ENCODE measurements at places on chromosomes 5 and 9.

DNA sequence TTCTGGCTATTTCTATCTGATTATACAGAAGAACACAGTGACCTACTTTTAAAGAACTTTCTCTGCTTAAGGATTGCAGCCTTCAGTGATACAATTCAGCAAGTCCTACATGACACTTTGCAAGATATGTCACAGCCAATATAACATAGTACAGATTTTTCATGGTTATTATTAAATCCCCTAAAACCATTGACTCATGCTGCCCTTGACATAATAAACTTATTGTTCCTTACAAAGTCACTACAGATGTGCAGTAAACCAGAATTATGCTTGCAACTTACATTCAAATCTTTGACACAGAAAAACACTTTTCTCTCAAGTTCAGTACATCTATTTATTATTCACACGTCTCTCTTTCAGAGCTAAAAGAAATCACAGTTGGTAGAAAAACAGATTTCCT is 1136.3 kb upstream of the ACO1 start:
- no peak for DNase-seq

DNA sequence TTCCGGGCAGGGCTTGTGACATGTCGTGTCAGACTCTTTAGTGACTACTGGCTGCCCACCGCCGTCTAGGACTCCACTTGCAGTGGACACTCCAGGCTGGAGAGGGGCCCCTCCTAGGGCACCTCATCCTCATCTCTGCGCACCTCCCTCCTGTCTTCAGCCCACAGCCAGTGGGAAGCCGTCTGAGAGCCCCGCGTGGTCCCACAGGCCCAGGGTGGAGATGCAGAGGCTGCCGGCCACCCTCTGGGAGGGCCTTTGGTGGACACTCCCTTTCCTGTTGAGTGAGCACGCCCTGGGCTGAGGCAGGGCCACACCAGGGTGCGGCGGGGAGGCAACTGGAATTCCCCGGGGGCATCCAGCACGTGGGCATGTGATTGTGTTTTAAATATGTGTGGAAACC is 80.5 kb downstream of the IRX2 start:
- no peak for DNase-seq

DNA sequence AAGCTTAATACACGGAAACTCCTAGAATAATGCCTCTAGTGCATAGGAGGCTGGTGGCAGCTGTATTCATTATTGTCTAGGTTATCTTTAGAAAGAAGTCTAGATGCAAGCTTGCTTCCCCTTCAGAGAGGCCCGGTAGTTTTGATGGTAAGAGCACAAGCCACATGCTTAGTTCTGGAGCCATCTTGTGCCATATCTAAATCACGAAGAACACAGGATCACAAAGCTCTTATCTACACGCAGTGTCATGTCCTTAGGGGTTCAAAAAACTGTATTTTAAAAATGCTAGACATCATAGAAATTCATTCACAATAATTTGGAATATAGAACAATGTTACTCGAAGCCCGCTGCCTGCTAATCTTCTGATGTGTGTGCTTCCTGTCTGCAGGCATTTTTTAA is 6.2 kb downstream of the CACFD1 start:
- DNase-seq = no peak

- no peak for DNase-seq
Observed at GRCh38 chr9:136519263-136520052, 26.4 kb downstream of the NOTCH1 start.

DNA sequence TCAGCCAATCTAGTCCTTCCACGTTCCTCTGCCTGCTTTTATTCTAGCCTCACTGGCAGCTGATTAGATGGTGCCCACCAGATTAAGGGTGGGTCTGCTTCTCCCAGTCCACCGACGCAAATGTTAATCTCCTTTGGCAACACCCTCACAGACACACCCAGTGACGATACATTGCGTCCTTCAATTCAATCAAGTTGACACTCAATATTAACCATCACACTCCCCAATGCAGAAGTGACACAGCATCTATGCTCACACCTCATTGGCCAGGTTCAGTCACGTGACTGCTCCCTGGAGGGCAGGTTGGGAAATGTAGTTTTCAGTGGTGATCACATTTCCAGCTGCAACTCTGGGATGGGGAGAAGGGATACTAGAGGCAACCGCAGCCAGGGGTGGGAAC is 13.0 kb downstream of the SUSD3 start:
- DNase-seq = no peak

DNA sequence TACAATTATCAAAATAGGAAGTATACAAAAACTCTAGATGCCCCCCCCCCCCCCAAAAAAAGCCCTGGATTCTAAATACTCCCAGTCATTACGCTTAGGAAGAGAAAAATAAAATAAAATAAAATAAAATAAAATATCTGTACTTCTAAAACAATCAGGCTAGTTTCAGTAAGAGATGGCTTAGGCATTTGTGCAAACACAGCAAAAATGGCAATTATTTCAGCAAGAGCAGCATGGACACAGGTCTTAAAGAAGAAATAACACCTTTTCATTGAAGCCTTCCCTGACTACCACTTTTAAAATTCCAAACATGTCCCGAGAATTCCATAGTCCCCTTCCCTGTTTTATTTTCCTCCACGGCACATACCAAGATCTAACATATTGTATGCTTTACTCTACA is 218.6 kb upstream of the POU5F2 start:
- DNase-seq = no peak

All from NCI-H2227 treated with DMSO at 0.1 percent for 48 hours (cell line).